Stimulated activated CD4-positive, alpha-beta T cell treated with anti-CD3 and anti-CD28 coated beads, Interleukin-4, amount 100 ng/mL, for 48 hours (primary cell): ENCODE measurements at places on chromosomes 2 and 18.

GRCh38 chr2:154794406-154794805 lies 95.9 kb downstream of the KCNJ3 start:
- no peak for DNase-seq

DNA sequence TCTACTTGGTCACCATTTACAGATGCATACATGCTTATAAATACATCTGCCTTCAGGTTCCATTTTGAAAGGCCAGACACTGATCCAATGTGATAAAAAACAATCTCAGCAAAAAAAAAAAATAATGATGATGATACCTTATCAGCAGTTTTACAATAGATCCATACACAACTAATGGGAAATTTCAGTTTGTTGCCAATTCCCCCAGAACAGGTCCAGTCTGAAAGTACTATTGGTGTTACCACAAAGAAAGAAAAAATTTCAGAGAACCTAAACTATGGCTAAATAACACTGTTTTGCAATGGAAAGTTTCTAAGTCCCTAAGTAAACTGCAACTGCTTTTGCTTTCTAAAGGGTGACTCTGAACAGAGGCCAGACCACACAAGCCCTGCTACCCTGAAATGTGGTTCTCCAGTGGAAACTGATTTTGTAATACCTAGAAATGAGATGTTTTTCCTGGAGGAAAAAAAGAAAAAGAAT lies 54.1 kb downstream of the LPIN2 start:
- DNase-seq: no peak

DNA sequence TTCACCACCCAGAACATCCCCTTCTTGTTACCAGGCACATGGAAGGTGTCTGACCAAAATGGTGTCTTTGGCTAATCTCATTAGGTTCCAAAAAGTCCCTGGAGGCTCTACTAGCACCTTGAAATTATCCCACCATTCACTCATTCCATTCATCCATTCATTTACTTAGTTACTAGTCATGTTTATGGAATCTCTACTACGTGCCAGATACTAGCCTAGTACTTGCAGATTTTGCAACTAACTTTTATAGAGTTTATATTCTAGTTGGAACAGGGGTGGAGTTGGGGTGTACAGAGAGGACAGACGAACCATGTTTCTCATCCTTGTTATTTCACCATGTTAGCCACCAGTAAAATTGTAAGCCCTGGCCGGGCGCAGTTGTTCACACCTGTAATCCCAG lies 4.0 kb upstream of the NOP58 start:
- no peak for DNase-seq

DNA sequence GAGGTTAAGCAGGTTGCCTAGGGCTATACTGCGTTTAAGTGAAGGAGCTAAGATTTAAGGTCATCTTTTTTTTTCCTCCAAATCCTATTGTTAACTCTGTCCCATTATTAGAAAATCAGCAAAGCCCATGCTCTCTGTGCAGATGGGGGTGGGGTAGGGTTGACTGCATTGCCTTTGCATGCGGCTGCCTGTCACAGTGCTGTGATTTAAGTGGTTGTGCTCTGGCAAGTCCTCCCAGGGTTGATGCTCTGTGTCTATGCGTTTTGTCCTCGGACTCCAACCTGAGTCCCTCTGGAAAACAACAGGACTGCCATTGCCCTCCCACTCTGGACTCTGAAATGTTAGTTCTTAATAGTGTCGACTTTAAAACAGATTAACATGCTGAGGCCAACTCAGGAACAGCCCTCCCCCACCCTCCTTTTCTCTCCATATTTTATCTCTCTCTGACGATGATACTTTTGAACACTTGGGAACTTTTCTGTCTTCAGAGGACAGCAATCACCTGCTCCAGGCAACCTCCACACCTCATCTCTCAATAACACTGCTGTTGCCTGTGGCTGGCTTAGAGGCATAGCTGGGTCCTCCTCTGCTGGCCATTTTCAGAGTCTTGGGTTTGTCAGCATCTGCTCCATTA lies 5.8 kb downstream of the FHOD3 start:
- DNase-seq: no peak

GRCh38 chr2:228348516-228349064 lies 167.1 kb upstream of the SPHKAP start:
- DNase-seq: no peak

- DNase-seq: no peak
These were observed 99.4 kb downstream of the WDSUB1 start for GRCh38 chr2:159187106-159187505.

- no peak for DNase-seq
These were observed 104.4 kb upstream of the MAPRE2 start for GRCh38 chr18:34936772-34937171.

DNA sequence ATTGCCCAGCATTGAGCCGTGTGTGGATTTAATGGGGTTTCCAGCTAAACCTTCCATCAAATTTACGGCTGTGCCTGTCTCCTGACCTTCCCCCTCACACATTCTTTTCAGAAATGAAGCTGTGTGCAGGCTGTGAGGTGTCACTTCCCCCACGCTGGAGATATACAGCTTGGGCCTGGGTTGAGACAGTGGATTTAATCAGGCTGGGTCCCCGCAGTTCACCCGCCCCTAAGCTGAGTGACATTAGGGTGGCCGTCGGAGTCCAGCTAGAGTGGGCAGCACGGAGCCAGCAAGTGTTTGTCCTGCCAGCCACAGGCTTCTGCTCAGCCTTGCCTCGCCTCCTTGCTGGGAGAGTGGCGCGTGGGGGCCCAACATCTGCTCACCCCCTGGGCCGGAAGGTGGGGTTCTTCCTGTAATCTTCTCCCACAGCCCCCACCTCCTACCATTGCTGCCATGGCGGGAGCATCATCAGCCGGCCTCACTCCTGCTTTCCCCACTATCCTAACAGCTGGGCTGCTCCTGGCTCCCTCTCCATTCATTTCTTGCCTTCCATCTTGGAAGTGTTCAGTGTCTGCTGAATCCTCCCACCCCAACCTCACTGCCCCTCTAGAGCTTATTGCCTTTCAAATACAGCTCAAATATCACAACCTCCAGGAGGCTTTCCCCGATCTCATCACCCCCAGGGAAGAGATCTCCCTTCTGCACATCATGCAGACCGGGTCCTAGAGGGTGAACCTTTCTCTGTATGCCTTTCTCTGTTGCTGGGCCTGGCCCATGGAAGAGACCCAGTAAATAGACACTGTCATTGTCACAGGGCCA lies 149.0 kb downstream of the GLI2 start:
- no peak for DNase-seq

DNA sequence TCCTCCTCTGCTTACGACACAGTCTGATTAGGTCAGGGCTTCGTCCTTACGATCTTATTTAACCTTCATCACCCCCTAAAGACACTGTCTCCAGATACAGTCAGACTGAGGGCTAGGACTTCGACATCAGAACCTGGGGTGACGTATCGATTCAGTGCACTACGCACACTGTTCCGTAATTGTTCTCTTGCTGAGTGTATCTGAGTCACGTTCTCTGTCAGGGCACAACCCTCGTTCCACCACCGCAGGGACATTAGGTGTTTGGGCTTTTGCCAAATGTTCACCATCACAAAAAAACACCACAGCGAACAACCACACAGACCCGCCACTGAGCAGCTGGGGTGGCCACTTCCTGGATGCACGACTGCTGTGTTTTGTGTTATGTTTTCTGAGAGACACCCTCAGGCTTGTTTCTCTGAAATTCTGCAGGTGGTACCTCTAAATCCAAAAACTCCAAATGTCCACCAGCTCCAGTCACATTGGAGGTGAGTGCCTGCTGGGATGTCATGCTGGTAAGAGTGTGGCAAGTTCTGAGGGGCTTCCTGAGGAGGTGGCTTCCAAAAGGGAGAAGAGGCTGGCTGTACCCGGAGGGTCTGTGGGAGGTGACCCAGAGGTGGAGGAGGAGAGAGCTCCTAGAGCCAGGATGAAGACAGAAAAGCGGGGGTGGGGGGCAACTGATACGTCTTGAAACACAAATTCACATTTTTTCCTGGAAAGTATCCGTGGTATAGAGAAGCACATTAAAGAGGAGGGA lies 66.6 kb downstream of the ADNP2 start:
- no peak for DNase-seq

- DNase-seq: no peak
These were observed 142.6 kb downstream of the MEIS1 start for GRCh38 chr2:66577321-66578053.

- no peak for DNase-seq
These were observed 79.8 kb downstream of the C1D start for GRCh38 chr2:67982956-67983355.

DNA sequence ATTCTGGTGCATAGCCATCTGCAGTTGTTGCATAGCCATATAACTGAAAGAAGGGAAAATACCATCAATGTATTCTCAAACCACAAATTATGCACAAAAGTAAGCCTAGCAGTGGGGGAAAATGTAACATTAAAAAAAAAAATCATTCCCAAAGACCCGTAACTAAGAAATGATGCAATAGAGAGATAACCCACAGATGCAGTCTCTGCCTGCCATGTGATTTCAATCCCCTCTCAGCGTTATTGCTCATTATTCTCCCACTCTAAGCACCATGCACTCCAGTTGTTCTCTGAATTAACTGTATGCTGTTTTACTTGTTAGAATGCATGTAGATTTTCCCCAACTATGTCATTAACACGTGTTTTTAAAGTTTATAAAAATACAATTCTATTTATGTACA lies 14.1 kb downstream of the DSC1 start:
- DNase-seq: no peak

GRCh38 chr2:152822676-152823075 lies 104.3 kb downstream of the ARL6IP6 start:
- DNase-seq: no peak

GRCh38 chr2:113910110-113910717 lies 20.3 kb downstream of the ACTR3 start:
- peak; percentile 42 for DNase-seq

DNA sequence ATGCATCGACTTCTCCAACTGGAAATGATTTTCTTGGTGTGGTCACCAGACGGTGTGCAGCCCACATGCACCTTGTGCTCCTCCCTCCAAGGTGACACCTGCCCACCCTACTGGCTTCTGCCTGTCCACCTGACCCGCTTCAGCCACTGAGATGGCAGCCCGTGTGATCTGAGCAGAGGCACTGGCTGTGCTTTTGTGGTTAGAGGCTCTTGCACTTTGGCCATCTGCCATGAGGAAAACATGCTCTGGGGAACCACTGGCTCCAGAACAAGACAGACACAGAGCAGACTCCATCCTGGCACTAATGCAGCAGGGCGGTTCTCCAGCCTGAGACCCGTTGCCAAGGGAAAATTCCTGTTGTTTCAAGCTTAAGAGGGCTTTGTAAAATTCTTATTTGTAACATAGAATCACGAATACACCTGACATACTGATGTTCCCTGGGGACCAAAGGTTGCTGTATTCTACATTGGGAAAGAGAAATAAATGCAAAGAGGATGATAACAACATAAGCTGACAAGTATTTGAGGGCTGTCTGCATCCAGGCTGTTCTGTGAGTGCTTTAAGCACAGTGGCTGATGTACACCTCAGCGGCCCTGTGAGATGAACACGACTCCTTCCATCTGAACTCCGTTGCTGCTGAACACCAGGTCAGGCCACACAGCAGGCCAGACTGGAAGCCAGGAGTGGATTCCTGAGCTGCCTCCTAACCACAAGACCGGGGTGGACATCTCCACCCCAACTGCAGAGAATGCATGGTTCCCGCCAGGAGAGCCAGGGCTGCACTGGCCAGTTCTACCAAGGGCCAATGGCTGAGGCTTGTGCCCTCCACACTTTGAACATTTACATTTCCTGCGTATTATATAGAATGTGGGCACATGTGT lies 820.4 kb downstream of the GALR1 start:
- DNase-seq: no peak

GRCh38 chr18:40004246-40004645 lies 1950.8 kb upstream of the PIK3C3 start:
- DNase-seq: no peak

DNA sequence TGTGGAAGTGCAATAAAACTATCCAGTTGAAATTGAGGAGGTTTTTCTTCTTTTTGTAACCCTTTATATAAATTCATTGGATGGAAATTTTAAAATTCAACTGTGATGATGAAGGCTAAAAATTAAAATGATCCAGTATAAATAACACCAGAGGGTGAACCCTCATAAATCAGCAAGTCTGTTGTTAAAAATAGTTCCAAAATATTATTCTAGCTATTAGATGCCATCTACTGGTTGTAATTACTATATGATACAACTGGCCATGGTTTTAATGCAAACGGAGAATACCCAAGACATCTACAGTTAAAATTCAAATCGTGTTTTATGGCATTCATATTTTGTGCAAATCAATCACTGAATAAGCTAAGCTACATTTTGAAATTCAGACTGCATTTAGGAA lies 53.8 kb downstream of the TMEM200C start:
- DNase-seq: no peak

GRCh38 chr2:601806-602455 lies 75.3 kb downstream of the TMEM18 start:
- no peak for DNase-seq

DNA sequence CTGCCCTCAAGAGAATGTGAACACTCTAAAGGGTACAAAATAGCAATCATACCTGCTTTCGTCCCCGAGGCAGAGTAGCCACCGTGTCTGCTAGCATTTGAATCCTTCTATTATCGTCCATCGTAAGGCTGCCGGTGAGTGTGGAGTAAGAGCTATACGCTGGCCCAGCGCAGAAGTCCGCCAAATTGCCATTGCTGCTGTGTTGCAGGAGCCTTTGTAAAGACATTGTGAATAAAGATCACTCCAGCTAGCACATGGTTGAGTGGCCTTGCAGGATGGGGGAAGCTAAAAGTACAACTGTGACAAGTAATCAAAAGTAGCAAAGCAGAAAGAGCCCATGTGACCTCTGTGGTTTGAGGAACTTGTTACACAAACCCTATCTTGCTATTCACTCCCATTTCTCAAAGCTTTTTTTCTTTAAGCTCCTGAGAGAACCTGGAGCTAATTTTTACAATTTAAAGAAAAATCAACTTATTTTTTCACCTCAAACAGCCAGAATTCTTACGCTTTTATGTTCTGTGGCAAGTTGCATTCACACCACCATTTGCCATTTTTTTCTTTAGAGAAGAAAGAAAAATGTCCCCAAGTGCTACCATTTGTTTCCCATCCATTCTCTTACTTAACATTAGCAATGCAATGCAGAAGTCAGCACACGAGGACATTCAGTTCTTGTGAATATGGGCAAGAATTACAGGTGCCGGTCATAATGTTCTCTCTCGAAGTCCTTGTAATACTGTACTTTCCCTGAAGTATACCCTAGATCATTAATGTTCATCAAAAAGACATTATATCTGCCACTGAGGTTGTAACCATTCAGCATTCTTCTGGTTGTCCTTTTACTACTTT lies at the start of gene CYTIP:
Gene CYTIP, minus strand, starts transcription at position 295 of the 846 bp plus-strand sequence. Its CDS starts 69 bp downstream, at position 226.
- no peak for DNase-seq

- DNase-seq: no peak
These were observed 45.3 kb upstream of the IL1R2 start for GRCh38 chr2:101946372-101947039.

DNA sequence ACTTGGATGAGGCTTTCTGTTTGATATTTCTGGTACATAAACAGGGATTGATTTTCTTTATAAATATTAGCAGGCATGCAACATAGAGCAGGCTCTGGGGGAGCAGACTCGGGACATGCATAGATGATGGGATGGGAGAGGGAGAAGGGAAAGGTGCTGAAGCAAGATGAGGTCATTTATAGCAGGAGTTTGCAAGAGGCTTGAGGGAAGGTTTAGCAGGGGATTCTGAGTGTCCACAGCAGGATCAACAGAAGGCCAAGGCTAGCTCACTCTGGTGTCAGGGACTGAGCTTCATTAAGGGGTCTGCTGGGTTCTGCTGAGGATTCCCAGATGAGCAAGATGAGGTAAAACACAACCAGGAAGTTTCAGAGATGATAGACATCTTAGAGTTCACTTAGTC lies 309.1 kb upstream of the CELF4 start:
- DNase-seq: no peak
